NCI-H1105 (cell line): ENCODE measurements at places on chromosomes 2 and 18.
A peak's percentile ranks its signal among the peaks of the same experiment; 100 is the strongest.

- DNase-seq = no peak
Observed at GRCh38 chr18:79733135-79733701, 53.6 kb downstream of the CTDP1 start.

GRCh38 chr18:31942291-31942998 is 483 bp downstream of the TRAPPC8 start:
- peak; percentile 47 for DNase-seq

DNA sequence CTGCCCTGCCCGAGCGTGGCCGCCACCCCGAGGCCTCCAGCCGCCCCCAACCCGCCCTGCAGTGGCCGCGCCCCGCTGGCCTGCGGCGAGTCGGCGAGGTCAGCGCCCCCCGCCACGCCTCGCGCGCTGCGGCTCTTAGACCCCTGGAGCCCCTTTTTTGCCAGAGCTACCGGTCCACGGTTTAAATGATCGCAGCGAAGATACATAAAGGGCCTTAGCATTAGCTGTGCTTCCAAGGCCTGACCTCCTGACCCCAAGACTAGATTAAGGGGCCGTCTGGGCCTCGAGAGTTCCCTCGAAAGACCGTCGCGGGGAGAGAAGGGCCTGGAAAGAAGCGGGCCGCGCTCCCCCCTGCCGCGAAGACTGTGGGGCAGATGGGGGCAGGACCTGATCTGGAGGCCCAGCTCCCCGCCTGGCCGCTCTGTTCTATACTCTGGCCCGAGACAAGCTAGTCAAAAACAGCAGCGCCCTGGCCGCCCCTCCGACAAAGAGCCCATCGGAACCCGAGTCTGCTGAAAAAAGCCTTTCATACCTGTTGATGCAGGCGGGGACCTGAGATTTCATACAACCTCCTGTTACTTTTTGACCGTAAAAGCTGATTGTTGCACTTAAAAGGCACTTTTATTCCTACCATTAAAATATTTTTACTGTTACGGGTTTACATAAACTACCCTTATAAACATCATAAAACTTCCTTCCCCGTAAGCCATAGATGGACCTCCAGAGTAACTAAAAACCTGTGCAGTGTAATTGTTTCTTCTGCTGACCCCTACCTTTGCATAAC is 68.7 kb upstream of the PSMD14 start:
- no peak for DNase-seq

- no peak for DNase-seq
Observed at GRCh38 chr2:169397697-169398096, 35.4 kb upstream of the LRP2 start.

- no peak for DNase-seq
Observed at GRCh38 chr2:15170070-15170775, 390.9 kb downstream of the NBAS start.
